ENCODE measurements at places on chromosomes 1 and 21. TPM values are rescaled to one million over a fixed set of nuclear protein-coding genes. Genes with fewer than 3 reads are reported as not detected.

Gene GUCA2B
- not detected for total RNA-seq

Gene LCE1A
- not detected for total RNA-seq

Gene SFN
- total RNA-seq: not detected

Gene HSD3B2
- not detected for total RNA-seq

Gene CATSPERE
- 0.28 TPM for total RNA-seq

Gene ITLN1
- 0.27 TPM for total RNA-seq

Gene MATN1
- not detected for total RNA-seq

Gene IBA57
- total RNA-seq: 5.5 TPM

Gene ERICH3
- total RNA-seq: not detected

Gene NVL
- total RNA-seq: 25.3 TPM

Gene LIPI
- total RNA-seq: not detected

Gene FAM72B
- total RNA-seq: 1.8 TPM

Gene ADGRL2
- 63.3 TPM for total RNA-seq

Gene SLC45A1
- 1.5 TPM for total RNA-seq

Gene HFM1
- total RNA-seq: under 0.01 TPM

Gene KRTAP7-1
- not detected for total RNA-seq

Gene FMO3
- 0.28 TPM for total RNA-seq

Gene LRRC3
- total RNA-seq: 1.2 TPM

Gene TTC34
- total RNA-seq: under 0.01 TPM

Gene MX2
- 0.18 TPM for total RNA-seq

Gene CA14
- not detected for total RNA-seq

Gene IL19
- not detected for total RNA-seq

Gene CHIA
- total RNA-seq: not detected

Gene BMP8B
- 0.19 TPM for total RNA-seq

Gene KCNH1
- total RNA-seq: not detected

Gene TSPEAR
- not detected for total RNA-seq

Gene MRPL55
- total RNA-seq: 61.8 TPM

Gene PRKAA2
- 3.1 TPM for total RNA-seq

Gene PKP1
- not detected for total RNA-seq

Gene LCE1F
- total RNA-seq: not detected

Gene CYP4Z1
- total RNA-seq: not detected

Gene CGN
- 0.45 TPM for total RNA-seq

Gene IL23R
- total RNA-seq: not detected

Gene PLA2G2F
- not detected for total RNA-seq

Gene TDRD5
- not detected for total RNA-seq

Gene SDC3
- total RNA-seq: 11.8 TPM

Gene DNAJC28
- 0.94 TPM for total RNA-seq
